IPS DF 19.7 (cell line): ENCODE measurements at places on chromosomes 5 and 9.

DNA sequence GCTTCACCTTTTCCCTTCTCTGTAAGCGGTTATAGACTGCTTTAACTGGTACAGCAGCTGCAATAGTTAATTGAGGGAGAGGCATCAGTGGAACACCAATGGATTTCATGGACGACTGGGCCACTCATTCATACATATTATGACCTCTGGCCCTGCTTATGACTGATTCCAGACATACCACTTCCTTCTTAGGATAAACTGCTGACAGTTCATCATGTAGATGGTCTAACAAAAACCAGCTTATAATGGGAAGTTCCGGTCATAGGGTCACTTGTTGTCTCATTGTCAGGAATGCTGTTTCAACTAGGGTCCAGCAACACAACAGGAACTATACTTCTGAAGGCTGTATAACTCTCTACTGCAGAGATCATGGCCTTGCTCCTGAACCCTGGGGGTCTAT, 265.2 kb upstream of the RASA1 start:
- DNase-seq, result no peak

DNA sequence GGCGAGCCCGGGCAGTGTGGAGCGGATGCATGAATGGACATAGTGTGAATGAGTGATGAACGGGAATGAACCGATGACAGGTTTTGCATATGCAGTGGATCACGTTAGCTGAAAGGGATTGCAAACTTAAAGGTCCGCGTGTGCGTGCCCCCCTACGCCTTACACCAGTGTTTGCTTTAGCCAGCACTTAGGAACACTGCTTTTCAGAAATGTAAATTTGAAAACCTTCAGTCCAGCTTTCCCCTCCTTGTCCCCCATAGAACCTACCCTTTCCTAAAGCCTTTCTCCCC, 692 bp downstream of the PSAT1 start:
- no peak for DNase-seq

DNA sequence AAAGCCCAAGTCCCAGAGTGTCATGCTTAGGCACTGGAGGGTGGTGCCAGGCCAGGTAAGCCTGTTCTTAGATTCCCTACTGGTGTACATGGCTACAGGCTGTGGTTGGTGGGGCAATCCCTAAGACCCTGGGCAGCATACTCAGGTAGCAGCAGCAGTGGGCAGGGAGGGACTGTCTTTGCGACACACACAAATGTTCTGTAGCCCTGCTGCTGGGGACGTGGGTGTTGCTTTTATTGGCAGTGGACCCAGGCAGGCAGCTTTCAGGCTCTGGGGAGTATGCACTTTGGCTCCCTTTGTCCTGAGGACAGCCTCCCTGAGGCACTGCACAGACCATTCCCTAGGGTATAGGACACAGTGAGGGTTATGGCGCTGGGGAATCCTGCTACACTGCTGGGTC, 137.1 kb upstream of the ADAMTS19 start:
- DNase-seq, result no peak

GRCh38 chr9:83688921-83689320, 18.8 kb downstream of the UBQLN1 start:
- DNase-seq, result no peak

DNA sequence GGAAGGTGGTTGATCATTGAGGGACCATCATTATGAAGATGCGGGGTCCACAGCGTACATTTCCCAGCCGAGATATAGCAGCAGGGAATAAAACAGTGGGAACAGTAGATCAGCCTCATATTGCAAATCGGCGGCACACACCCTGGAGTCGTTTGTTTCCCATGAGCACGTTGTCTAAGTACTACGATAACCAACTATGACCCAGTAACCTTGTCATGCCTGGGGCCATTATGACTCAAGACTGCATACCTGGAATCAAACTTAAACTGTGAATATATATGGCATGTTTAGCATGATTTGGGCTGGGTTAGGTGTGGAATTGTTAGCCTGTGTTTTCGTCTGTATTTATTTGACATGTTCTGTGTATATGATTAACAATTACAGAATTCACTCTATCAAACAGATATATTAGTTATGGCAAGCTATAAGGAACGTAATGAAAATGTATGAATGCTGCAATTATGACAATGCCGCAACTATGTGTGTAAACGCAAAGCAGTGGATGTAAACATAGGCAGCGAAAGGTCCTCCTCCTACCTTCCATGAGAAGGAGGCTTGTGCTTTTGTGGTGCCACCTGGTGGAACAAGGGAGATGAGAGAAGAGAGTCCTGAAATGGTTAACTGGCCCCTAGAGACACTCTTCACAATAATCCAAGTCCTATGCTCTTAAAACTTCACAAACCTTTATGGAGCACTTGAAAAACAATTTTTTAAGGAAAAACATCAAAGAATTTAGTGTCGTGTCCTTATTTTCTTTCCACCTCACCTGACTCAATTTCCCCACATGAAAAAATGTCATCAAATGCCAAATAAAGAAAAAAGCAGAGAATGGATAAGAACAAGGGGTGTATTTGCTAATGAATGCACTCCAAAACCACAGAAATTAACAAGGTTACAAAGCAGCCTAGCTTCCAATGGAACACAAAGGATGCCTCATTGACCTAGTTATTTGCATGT, 47.1 kb downstream of the SEMA5A start:
- DNase-seq, result no peak

DNA sequence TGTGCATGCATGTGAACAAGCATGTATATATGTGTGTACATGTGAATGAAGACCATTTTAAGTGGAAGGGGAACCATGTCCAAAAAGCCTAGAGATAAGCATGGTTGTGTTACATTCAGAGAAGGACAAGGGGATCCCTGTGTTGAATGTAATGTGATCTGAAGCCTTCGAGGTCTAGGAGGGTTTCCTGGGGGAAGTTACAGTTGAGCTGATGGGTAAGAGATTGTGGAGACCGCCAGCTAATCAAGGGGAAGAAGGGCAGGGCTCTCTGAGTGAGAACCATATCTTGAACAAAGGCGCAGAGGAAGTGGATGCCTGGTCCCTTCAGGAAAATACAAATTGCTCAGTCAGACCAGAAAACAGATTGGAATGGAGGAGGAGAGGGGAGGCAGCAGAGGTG, 45.5 kb upstream of the TNFSF15 start:
- no peak for DNase-seq

DNA sequence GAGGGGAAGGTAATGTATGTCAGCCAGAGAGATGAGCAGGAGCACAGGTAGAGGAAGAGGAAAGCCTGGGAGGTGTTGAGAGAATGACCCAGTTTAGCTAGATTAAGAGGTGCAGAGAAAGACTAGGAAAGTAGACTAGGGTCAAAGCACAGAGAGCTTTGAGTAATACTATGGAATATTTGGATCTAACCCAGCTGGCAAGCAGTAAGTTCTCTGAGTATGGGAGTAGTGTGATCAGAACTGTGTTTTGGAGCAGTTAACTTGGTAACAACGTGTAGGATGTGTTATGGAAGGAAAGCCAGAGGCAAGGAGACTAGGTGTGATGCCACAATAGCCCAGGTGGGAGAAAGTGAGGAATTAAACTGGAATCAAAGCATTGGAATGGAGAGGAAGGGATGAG, 84.9 kb upstream of the PTGER4 start:
- DNase-seq, result no peak

- DNase-seq, result no peak
Observed at GRCh38 chr5:138149530-138149929, 10.3 kb upstream of the NME5 start.
